MCF 10A (cell line): ENCODE measurements at places on chromosomes 3 and 15. TPM values are rescaled to one million over a fixed set of nuclear protein-coding genes. Genes with fewer than 3 reads are reported as not detected.
A peak's percentile ranks its signal among the peaks of the same experiment; 100 is the strongest.

CPNE4 gene
- not detected in 2 replicates for total RNA-seq

PEX5L gene
- total RNA-seq: 0.32 and 0.47 TPM in 2 replicates

OSTN gene
- total RNA-seq: not detected in 2 replicates

SUCNR1 gene
- total RNA-seq: not detected in 2 replicates

PLSCR5 gene
- total RNA-seq: not detected in 2 replicates

SOX2 gene
- not detected in 2 replicates for total RNA-seq

ANKUB1 gene
- not detected in 2 replicates for total RNA-seq

ADAMTS17 gene
- total RNA-seq: 4.0 and 7.7 TPM in 2 replicates

TMF1 gene
- total RNA-seq: 50.2 and 52.4 TPM in 2 replicates

SAMMSON gene
- not detected in 2 replicates for total RNA-seq

PPP1R14D gene
- total RNA-seq: not detected in 2 replicates

PPCDC gene
- 20.3 and 25.1 TPM in 2 replicates for total RNA-seq

RBP2 gene
- not detected in 2 replicates for total RNA-seq

LOXL1 gene
- 4.7 and 4.9 TPM in 2 replicates for total RNA-seq

- H3K27me3 ChIP-seq: peaks cover 7% of the 10 kb centered on the region
- no peak overlapping the region for H3K27ac ChIP-seq
- DNase-seq: no peak
- H3K4me1 ChIP-seq: no peaks in the 10 kb centered on the region
- no peak overlapping the region for H3K4me3 ChIP-seq
- H3K36me3 ChIP-seq: no peaks in the 10 kb centered on the region
These were observed 10.7 kb upstream of the IQSEC1 start for GRCh38 chr3:13083898-13084297.

- H3K4me3 ChIP-seq: no peak within 1 kb of the TSS
- peak; percentile 42 for DNase-seq
- no peak within 1 kb of the TSS for H3K27ac ChIP-seq
These were observed at the start of gene FGF12 for GRCh38 chr3:192727032-192727847. TSS of gene FGF12 (minus strand) at chr3:192727541.

DNA sequence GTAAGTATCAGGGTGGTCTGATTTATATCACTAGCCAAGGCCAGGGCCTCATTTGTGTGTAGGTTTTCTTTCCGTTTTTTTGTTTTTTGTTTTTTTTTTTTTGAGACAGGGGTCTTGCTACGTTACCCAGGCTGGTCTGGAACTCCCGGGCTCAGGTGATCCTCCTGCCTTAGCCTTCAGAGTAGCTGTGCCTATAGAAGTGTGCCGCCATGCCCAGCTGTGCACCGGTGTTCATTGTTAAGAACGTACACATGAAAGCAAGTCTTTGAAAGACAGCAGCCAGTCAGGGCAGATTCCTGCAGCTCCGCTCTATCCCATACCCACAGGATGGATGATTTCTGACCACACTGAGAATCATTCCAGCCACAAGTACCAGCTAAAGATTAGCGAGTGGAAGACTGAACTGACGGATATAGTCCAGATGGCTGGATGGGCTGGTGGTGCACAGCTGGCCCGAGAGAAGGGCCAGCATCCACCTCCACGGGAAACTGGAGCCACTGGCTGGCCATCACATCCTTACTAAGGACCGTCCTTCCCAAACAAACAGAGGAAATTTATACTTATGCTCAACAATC lies 95.4 kb downstream of the PCSK6 start:
- no peaks in the 10 kb centered on the region for H3K4me1 ChIP-seq
- no peak overlapping the region for H3K27ac ChIP-seq
- H3K4me3 ChIP-seq: no peak overlapping the region
- no peaks in the 10 kb centered on the region for H3K27me3 ChIP-seq

DNA sequence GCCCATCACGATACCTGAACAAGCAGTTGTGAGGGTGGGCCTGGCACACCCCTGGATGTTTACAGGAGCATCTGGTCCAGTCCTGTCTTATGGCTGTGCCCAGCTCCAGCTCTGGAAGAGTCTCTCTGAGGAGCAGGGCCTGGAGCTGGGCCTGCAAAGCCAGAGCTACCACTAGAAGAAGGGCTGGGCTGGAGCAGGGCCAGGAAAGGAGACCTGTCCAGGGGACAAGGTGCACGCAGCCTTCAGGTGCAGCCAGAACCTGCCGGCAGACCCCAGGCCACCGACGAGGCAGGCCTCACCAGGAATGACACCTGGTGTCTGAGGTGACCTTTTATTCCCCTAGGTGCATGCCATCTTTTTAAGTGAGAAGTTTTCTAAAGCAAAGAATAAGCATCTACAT lies 8.4 kb upstream of the BCL2L10 start:
- no peak overlapping the region for H3K4me3 ChIP-seq
- no peaks in the 10 kb centered on the region for H3K27me3 ChIP-seq
- H3K36me3 ChIP-seq: peaks cover 13% of the 10 kb centered on the region
- no peak for DNase-seq

- H3K27me3 ChIP-seq: no peaks in the 10 kb centered on the region
- peaks cover 5% of the 10 kb centered on the region for H3K36me3 ChIP-seq
- no peak for DNase-seq
- H3K4me3 ChIP-seq: no peak overlapping the region
- H3K4me1 ChIP-seq: no peaks in the 10 kb centered on the region
- H3K27ac ChIP-seq: no peak overlapping the region
These were observed 13.6 kb downstream of the NOX5 start for GRCh38 chr15:69027976-69028518.

- H3K27ac ChIP-seq: no peak overlapping the region
- no peak overlapping the region for H3K4me3 ChIP-seq
- H3K4me1 ChIP-seq: no peaks in the 10 kb centered on the region
- DNase-seq: no peak
- peaks cover 8% of the 10 kb centered on the region for H3K27me3 ChIP-seq
These were observed 216.3 kb downstream of the RPLP1 start for GRCh38 chr15:69668963-69669362.

DNA sequence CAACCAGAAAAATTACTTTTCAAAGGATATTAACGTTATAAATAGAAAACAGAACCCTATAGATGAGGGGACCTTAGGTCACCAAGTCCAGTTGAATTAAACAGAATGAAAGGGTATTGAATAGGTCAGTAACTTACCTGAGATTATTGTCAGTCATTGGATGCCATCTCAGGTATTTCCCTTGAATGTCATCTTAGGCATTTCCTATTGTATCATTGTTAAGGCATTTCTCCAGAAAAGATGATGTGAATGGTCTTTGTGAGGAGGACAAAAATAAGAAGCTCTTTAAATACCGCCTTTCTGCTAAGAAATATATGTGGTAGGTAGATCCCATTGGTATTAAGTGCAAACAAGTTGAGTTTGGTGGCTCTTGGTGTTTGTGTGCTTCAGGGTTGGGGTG lies 55.6 kb downstream of the CHD2 start:
- no peaks in the 10 kb centered on the region for H3K27me3 ChIP-seq
- H3K36me3 ChIP-seq: peaks cover 100% of the 10 kb centered on the region
- no peak overlapping the region for H3K4me3 ChIP-seq
- no peak for DNase-seq

- no peak overlapping the region for H3K4me3 ChIP-seq
- no peaks in the 10 kb centered on the region for H3K36me3 ChIP-seq
- no peak overlapping the region for H3K27ac ChIP-seq
- no peaks in the 10 kb centered on the region for H3K27me3 ChIP-seq
- peak; percentile 35 for DNase-seq
These were observed 139.4 kb upstream of the SLC7A14 start for GRCh38 chr3:170725285-170725731.

- no peak for DNase-seq
- no peak overlapping the region for H3K27ac ChIP-seq
- H3K36me3 ChIP-seq: no peaks in the 10 kb centered on the region
These were observed 63.7 kb downstream of the ZIC1 start for GRCh38 chr3:147472846-147473245.

- DNase-seq: no peak
- H3K4me3 ChIP-seq: no peak overlapping the region
- H3K27ac ChIP-seq: peak overlapping the region; percentile 8
- H3K36me3 ChIP-seq: peaks cover 12% of the 10 kb centered on the region
- no peaks in the 10 kb centered on the region for H3K27me3 ChIP-seq
These were observed 23.6 kb downstream of the SLMAP start for GRCh38 chr3:57779666-57780065.

DNA sequence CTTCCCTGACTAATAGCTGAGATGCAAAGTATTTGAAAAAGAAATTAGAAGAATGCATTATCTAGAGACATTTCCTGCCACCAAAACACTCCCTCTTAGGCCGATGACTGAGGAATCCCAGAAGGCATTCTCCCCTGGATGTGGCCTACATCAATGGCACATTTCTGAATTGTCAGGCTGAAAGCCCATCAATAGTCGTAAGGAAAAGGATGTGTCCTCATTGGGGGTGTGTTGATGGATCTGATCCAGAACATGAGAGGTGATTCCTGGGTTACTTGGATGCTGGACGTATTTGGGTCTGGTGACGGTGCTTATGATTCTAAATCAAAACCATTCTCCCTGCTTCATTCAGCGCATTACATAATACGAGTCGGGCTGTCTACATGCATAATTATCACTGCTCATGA lies 216.9 kb upstream of the CDIN1 start:
- H3K4me1 ChIP-seq: peaks cover 5% of the 10 kb centered on the region
- H3K36me3 ChIP-seq: no peaks in the 10 kb centered on the region
- DNase-seq: no peak
- H3K27me3 ChIP-seq: no peaks in the 10 kb centered on the region
- no peak overlapping the region for H3K27ac ChIP-seq
- H3K4me3 ChIP-seq: no peak overlapping the region

DNA sequence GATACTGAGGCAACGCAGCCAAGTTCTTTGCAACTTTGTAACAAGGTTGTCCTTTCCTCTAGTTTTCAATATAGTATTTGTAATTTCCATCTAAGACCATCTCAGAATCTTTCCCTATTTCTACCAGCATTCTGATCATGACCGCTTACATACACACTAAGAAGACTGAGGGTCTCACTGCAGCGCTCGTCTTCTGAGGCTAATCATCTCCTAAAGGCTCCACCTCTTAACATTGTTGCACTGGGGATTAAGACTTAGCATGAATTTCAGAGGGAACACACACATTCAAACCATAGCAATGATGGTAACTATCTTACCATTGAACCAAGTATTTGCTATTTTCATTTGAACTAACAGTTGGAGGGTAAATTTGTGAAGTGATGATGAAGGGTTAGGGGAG lies 463.3 kb upstream of the CCDC54 start:
- no peaks in the 10 kb centered on the region for H3K27me3 ChIP-seq
- no peak overlapping the region for H3K27ac ChIP-seq
- no peak for DNase-seq
- H3K36me3 ChIP-seq: no peaks in the 10 kb centered on the region

DNA sequence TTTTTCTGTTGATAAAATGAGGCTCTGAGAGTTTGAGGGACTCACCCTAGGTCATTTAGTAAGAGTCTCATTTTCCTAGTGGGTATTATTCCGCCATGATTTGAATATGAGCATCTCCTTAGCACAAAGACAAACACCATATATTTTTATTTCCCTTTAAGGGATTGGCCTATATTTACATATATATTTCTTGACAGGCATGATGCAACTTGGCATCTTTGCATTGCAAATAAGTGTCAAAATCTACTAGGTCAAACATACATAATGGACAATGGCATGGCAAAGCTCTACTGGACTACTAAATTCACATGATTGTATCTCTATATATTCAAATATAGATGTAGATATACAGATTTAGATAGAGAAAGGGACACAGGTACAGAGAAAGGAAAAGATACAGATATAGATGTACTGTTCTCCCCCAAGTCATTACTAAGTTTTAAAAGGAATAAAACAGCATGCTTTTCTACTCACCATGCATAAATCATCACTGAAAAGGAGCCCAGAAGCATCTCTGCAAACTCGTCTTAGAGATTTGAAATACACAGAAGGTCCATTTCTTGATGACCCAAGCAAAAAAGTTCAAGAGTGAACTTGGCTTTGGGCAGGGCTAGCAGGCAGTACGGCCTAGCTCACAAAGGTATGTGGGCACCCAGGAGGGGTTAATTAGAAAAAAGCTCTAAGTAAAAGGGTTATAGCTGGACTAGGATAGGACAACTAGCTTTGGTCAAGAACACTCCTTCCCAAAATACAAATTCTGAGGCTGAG lies 495.8 kb downstream of the NTRK3 start:
- H3K36me3 ChIP-seq: no peaks in the 10 kb centered on the region
- H3K4me3 ChIP-seq: no peak overlapping the region
- H3K27me3 ChIP-seq: no peaks in the 10 kb centered on the region
- DNase-seq: no peak

DNA sequence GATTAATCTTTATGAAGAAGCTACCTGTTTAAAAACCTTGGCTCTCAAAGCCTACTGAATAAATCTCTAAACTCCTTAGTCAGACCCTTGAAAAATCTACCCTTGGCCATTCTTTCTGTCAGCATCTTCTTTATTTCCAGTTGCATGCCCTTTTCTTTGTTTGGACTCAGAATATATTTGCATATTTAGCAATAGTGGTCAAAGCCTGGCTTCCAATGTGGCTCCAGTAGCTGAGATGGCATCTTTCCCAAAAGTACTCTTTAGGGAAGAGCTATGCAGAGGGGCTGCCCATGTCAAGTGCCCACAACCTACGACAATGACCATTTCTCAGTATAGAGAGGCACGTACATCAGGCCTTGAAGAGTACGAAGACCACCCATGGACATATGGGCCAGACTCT lies 47.2 kb downstream of the TLNRD1 start:
- no peaks in the 10 kb centered on the region for H3K4me1 ChIP-seq
- no peaks in the 10 kb centered on the region for H3K27me3 ChIP-seq
- no peak overlapping the region for H3K27ac ChIP-seq
- DNase-seq: no peak
- H3K36me3 ChIP-seq: no peaks in the 10 kb centered on the region
- H3K4me3 ChIP-seq: no peak overlapping the region

DNA sequence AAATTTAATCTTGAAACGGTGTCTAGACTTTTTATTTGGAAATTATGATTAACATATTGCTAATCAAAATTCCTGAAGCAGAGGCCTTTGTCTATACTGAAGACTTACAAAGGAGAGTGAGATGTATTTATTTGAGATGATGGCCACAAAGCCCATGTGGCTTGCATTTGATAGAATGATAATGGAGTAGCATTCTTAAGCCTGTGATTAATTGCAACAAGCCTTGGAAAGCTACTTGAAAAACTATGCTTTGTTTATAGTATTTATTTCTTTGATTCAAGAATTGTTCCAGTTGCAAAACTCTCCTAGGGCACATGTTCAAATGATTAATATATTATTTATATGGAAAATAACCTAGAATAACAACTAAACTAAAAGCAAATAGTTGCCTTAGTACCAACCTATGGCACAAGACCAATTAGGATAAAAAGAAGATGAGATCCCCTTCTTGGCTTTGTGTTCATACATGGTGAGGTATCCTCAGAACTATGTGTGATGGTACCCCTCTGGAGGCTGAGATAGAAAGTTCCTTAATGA lies 244.1 kb upstream of the TBL1XR1 start:
- H3K4me1 ChIP-seq: peaks cover 31% of the 10 kb centered on the region
- no peaks in the 10 kb centered on the region for H3K27me3 ChIP-seq
- H3K36me3 ChIP-seq: no peaks in the 10 kb centered on the region
- no peak overlapping the region for H3K4me3 ChIP-seq

- H3K27me3 ChIP-seq: no peaks in the 10 kb centered on the region
- peak; percentile 76 for DNase-seq
- H3K27ac ChIP-seq: peak overlapping the region; percentile 67
- peaks cover 29% of the 10 kb centered on the region for H3K4me1 ChIP-seq
These were observed 1.9 kb downstream of the TBC1D2B start for GRCh38 chr15:78075490-78076230.
